ENCODE measurements at places on chromosomes 1 and 21.
A peak's percentile ranks its signal among the peaks of the same experiment; 100 is the strongest.

- DNase-seq = no peak
These were observed 301.7 kb upstream of the LYPLAL1 start for GRCh38 chr1:218872026-218872425.

GRCh38 chr1:117501281-117501680 lies 104.6 kb upstream of the TENT5C start:
- no peak for DNase-seq

DNA sequence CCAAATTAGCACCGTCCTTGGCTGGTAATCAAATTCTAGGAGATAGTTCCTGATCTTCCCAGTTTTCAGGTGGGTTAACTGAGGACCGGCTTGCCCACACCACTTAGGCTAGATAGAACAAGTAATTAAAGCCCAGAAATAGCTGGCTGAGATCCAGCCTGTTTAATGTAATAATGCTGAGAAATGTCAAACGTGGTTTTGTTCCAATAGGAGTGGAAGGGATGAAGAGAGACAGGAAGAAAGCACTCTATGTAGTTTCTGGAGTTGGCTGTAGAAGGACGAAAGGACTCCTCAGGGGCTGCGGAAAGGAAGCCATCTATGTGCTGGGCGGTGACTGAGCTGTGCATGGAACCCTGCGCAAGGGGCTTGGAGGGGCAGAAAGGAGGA lies 18.6 kb downstream of the NAV1 start:
- DNase-seq = no peak

- DNase-seq = no peak
These were observed 360.1 kb upstream of the PLXNA2 start for GRCh38 chr1:208604295-208604694.

DNA sequence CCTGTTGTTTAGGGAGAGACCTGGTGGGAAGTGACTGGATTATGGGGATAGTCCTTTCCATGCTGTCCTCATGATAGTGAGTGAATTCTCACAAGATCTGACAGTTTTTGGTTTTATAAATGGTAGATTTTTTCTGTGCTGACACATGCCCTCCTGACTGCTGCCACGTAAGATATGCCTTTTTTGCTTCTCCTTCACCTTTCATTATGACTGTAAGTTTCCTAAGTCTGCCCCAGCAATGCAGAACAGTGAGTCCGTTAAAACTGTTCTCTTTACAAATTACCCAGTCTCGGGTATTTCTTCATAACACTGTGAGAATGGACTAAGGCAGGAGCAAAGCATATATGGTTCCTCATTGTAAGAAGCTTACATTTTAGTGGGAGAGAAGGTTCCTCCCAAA lies 1727.2 kb downstream of the NCAM2 start:
- DNase-seq = no peak

DNA sequence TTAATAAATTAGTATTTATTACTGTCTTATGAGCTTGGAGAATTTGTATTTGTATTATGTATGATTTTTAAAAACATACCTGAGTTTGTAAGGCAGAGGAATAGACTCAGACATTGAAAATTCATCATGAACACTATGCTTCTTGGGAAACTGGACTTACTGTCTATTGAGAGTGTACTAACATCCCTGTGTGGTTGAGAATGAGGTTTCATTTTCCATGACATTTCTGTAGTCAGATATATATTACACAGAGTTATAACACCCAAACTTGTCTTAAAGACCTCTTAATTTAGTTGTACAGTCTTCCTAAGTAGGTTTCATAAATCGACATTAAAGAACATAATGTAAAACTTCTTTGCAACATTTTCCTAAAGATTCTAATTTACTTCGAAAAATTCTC lies 30.0 kb downstream of the PPP2R5A start:
- no peak for DNase-seq

- no peak for DNase-seq
These were observed 15.8 kb downstream of the CTSS start for GRCh38 chr1:150749720-150750311.

GRCh38 chr1:109687641-109688499 lies at the start of gene GSTM1:
GSTM1 (plus strand) TSS chr1:109687817; CDS start chr1:109687874, 57 bp downstream.
- peak; percentile 94 for DNase-seq

- DNase-seq = no peak
These were observed 179.4 kb downstream of the KIF26B start for GRCh38 chr1:245334235-245334634.

- DNase-seq = peak; percentile 67
These were observed at the start of gene CHRNB2 for GRCh38 chr1:154567386-154568156. CHRNB2 (plus strand) TSS chr1:154567778; CDS start chr1:154568045, 267 bp downstream.

DNA sequence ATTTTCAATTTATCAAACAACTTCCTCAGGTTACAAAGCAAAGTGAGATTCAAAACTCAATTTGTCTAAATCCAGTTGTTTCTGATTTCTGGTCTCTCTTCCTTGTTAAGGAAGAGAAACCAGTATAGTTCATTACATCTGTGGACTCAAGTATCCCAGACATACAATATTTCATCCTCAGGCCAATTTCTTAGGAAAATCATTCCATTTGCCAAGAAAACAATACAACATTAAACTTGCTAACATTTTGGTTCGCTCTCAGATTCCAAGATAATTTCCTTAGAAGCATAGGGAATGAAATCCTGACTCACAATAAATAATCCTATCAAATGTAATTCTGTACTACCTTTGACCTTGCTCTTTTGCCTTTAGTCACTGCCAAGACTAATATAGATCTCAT lies 11.2 kb upstream of the TTLL7 start:
- DNase-seq = no peak

DNA sequence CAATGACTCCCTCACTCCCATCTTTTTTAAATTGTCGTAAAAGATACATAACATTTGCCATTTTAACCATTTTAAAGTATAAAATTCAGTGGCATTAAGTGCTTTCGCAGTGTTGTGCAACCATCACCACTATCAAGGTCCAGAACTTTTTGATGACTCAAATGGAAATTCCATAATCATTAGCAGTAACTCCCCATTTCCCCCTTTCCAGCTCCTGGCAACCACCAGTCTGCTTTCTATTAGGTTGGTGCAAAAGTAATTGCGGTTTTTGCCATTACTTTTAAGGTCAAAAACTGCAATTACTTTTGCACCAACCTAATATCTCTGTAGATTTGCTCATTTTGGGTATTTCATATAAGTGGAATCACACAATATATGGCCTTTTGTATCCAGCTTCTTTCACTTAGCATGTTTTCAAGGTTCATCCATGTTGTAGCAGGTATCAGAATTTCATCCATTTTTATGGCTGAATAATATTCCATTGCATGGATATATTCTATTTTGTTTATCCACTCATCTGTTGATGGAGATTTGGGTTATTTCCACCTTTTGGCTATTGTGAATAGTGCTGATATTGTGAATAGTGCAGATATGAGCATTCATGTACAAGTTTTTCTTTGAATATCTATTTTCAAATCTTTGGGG lies 159.7 kb downstream of the HIVEP3 start:
- DNase-seq = peak; percentile 28

- no peak for DNase-seq
These were observed 10.8 kb downstream of the TRIM45 start for GRCh38 chr1:117110774-117111173.

GRCh38 chr1:211959221-211959620 lies 76.1 kb downstream of the INTS7 start:
- no peak for DNase-seq

DNA sequence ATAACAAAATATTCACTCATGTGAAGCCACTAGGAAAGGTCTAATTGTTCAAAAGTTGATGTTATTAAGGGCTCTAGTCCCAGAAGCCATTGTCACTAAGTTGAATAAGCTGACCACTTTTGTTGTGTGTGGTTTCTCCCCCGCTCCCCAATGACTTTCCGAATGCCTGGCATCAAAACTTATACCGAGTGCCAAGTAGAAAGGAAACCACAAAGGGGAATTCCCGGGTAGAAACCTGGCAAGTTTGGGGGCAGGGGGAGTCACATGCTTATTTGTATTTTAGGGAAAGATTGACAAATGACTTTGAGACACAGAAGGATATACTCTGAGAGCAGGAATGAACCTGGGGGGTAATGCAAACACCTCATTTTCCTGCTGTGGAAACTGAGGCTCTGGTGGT lies 154.1 kb downstream of the TGFBR3 start:
- no peak for DNase-seq

- DNase-seq = no peak
These were observed 40.0 kb upstream of the CITED4 start for GRCh38 chr1:40901886-40902852.

DNA sequence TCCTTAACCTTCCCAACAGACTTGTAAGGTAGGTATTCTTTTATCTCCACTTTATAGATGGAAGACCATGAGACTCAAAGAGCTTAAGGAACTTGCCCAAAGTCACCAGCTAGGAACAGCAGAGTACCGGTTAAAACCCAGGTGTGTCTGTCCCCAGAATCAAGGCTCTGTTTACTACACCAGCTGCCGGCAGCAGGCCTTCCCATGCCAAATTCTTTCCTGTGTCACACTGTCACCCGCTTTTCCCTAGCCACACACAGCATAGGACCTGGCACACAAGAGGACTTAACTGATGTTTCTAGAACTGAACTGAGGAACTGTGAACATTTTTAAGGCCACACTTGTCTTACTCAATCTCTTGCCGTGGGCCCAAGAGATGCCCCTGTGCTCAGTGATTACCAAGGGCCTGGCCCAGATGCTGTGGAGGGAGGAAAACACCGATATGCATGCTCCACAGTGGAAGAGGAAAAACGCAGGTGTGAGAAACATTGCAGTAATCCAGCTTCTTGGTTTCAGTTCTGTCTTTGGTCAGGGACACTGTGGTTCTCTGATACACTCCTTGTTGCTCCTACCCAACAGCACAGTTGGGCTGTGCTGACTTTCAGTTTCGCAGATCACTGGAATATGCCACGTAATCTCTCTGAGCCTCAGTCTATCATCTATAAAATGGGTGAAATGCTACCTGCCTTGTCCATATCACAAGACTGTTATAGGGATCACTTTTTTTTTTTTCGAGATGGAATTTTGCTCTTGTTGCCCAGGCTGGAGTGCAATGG lies 13.9 kb upstream of the LY9 start:
- DNase-seq = peak; percentile 63

DNA sequence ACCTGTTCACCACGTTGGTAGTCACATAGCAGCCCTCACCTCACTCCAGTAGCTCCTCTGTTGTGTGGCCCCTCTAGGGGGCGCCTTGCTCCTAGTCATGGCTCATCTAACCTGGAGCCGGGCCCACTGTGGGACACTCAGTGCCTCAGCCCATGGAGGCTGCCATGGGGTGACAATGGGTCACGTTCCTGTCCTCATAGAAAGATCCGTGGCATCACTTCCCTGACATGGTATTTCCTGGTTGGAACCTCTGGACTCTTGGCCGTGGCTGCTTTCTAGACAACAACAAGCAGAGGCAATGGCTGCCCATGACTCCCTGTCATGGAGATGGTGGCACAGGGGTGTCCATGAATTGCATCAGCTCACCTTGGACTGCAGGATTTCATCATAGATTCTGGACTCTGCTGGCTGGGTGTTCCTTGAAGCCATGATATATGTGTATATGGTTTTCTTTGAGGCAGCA lies 27.5 kb upstream of the SLAMF6 start:
- no peak for DNase-seq

DNA sequence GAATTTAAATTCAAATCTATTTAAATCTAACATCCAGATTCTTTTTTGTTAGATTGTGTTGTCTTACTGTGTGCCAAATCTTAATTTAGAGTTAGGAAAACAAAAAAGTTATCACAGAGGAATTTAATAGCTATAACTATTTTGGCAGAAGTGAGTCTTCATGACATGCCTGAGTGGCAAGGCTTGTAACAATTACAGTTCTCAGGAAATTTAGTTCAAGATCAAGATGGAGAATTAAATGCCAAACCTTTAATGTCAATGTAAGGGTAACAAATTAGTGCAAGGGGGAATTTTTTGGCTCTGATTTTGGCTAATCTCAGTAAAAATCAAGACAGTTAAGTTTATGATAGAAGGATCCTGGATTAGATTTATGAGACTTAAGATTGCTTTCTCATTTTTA lies 58.4 kb downstream of the GDAP2 start:
- no peak for DNase-seq

GRCh38 chr1:61050541-61051442 lies 31.6 kb upstream of the NFIA start:
- peak; percentile 9 for DNase-seq

- no peak for DNase-seq
These were observed 54.7 kb downstream of the CD2 start for GRCh38 chr1:116808848-116809508.

DNA sequence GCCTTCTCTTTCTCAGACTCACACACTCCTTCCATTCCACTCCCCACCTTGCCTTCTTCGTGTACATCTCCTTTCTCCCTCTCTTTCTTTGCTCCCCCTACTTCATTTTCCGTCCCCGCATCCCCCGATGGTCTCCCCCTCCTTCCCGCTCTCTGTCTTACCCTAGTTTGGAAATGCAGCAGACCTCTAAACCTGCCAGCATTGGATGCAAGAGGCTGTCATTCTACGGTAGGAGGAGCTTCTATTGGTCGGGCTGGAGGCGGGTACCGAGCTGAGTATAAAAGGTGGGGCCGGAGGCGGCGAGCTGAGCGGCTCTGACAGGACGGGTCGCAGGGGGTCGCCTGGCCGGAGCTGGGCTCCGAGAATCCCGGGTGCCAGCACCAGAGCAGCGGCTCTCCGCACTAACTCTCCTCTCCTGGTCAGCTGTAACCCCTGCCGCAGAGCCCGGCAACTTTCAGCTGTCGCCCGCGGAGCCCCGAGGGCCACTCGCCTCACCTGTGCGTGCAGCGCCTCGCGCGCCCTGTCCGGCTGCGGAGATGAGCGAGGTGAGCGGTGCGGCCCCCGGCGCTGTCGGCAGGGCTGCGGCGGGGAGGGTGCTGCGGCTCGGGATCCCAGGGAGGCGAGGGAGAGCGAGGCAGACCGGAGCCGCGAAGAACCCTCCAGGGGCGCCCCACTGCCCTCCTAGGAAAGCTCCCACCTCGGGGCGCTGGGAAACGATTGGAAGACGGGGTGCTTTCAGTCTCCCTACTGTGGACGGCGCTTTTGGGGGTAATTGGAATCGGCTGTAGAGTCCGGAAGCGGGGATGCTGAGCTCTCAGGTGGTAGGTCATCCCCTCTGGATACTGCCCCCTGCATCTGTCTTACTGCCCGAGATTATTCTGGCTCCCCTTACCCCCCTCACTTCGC lies at the start of gene PCP4L1:
Gene PCP4L1 (plus strand): TSS at position 307 of the 906 bp plus-strand sequence. CDS start 230 bp downstream, at position 537.
- peak; percentile 52 for DNase-seq

GRCh38 chr1:157948312-157949073 lies 45.0 kb upstream of the KIRREL1 start:
- DNase-seq = peak; percentile 76

DNA sequence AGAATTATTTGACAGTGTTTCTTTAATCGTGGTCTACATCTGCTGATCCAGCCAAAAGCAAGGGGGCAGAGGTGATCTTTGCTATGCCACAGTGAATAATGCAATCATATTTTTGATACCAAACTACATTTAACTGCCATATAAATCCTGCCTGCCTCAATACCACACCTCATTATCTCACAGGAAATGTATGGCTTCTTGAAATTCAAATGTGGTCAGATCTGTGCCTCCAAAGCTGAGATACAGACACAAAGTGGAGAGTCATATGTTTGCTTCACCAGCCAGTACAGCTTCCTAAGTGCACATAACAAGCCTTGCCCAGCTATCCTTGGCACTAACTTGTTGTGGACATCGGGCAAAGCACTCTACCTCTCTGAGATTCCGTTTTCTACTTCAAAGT lies 250.0 kb upstream of the NFIA start:
- DNase-seq = no peak

All from suppressor macrophage (primary cell).